ENCODE measurements at places on chromosomes 4 and X. TPM values are rescaled to one million over a fixed set of nuclear protein-coding genes. Genes with fewer than 3 reads are reported as not detected.

The MAGEA11 gene
- total RNA-seq, result not detected

The TMPRSS11F gene
- not detected for total RNA-seq

The SMIM10 gene
- total RNA-seq, result not detected

The FGA gene
- not detected for total RNA-seq

The NEUROG2 gene
- 0.09 TPM for total RNA-seq

The SH2D1A gene
- total RNA-seq, result not detected

The CXorf49 gene
- total RNA-seq, result not detected

The BCORL1 gene
- total RNA-seq, result 6.5 TPM

The MSANTD1 gene
- 0.25 TPM for total RNA-seq

The GLRA2 gene
- total RNA-seq, result not detected

The RPS6KA6 gene
- total RNA-seq, result 20.0 TPM

The MAB21L2 gene
- 38.3 TPM for total RNA-seq

The DMP1 gene
- not detected for total RNA-seq

The TMEM31 gene
- total RNA-seq, result not detected

The GLRA3 gene
- total RNA-seq, result not detected

The GIMD1 gene
- not detected for total RNA-seq

The ITM2A gene
- total RNA-seq, result 2.2 TPM

The S100G gene
- not detected for total RNA-seq

The ADRA2C gene
- total RNA-seq, result 12.9 TPM

The TLR7 gene
- not detected for total RNA-seq

The RHOXF1 gene
- total RNA-seq, result not detected

The BST1 gene
- 0.45 TPM for total RNA-seq

The TNIP3 gene
- not detected for total RNA-seq

The RS1 gene
- total RNA-seq, result not detected

The MMRN1 gene
- total RNA-seq, result 0.37 TPM

The GRIA2 gene
- total RNA-seq, result not detected

The GPRIN3 gene
- total RNA-seq, result 0.15 TPM

Data from neural progenitor cell (in vitro differentiated cells).